Activated gamma-delta T cell treated with Interleukin-2 at 50 U/mL for 16 hours (primary cell): ENCODE measurements at places on chromosomes 7 and 10.

GRCh38 chr7:47392241-47392759, 189.6 kb downstream of the TNS3 start:
- no peak for DNase-seq

DNA sequence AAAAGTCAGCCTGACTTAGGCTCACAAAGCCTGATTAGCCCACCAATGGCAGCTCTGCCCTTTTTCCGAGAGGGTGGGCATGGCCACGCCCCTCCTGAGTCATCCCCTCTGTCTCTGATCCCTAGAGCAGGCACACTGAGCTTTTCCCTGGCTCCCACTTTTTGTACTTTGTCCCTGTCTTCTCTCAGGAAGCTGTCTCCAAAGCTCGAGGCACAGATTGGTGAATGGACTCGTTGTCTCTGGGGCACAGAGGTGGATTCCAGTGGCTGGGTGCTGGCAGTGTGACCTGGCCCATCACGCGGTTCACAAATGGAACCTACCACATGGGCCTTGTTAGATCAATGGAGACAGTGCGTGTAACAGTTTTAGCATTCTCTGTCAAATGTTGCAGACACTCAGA, 313.5 kb downstream of the WDR37 start:
- no peak for DNase-seq

DNA sequence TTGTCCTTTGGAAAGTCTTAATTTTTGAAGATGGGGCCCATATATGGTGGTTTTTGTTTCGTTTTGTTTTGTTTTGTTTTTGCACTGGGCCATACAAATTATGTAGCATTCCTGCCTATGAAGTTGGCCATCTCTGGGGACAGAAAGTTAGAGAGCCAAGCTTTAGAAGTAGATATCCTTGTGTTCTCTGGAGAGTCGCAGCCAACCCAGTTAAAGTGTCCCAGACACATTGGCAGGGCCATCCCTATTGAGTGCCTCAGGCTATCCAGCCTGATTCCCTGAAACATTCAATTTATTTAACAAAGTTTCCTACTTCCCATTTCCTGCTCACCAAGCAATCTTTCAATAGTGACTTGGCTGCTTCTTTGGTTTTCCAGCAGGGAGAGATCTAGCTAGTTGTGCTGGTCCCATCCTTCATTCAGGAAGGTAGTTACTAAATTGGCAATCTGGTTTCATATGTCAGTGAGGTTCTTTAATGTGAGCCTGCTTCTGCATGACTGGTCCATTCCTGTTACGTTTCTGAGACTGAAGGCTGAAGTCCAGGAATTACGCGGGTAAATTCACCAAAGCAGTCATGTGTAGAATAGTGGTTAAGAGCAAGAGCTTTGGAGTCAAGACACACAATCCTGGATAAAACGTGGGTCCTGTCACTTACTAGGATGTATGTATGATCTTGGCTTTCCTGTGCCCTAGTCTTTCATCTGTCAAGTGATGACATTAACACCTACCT, 49.3 kb upstream of the HBP1 start:
- DNase-seq, result no peak

- no peak for DNase-seq
Observed at GRCh38 chr7:135645296-135645904, 16.9 kb upstream of the STMP1 start.

- no peak for DNase-seq
Observed at GRCh38 chr10:34139559-34139958, 675.5 kb downstream of the PARD3 start.

DNA sequence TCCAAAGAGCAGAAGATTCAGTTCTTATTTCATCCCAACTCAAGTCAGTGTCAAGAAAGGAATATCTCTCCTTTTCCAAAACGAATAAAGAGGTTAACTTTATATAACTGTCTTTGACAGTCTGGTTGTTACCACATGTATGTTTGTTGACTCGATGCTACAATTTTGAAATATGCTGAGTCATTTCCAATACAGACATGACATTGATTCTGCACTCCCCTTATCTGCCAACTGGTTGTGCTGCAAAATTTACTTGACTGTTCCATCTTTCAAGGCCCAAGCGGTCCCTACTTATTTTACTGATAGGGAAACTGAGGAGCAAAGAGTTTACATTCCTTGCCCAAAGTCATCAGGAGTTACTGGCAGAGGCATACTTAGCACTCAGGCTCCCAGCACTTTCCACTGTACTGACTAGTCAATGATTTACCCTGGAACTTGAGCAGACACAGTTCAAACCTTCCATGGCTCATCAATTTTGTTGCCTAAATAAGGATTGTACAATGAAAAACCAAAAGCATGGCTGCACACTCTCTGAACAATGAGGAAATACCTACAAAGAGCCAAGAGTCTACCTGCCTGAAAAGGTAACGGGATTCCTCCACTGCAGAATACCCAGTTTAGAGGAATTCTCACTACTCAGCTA, 52.8 kb downstream of the ABLIM1 start:
- no peak for DNase-seq

DNA sequence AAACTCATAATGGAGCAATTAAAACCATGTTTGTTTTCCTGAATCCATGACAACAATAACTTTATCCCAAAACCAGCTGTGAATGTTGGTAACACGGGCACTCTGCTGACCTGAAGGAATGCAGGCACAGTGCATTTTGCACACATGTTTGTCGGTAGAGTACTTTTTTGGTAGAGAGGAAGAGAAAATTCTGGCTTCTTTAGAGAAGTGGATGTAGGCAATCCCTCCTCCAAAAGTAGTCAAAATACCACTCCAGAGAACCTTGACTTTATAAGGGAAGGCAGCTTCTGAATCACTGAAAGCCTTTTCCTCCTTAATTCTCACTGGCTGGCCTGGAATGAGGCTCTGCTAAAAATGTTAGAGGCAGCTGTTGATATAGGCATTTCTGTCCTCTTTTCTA, 15.8 kb upstream of the ACTA2 start:
- no peak for DNase-seq
